ENCODE measurements at places on chromosomes 6 and 20.

GRCh38 chr6:78528926-78529325, 338.4 kb upstream of the IRAK1BP1 start:
- no peak for DNase-seq

DNA sequence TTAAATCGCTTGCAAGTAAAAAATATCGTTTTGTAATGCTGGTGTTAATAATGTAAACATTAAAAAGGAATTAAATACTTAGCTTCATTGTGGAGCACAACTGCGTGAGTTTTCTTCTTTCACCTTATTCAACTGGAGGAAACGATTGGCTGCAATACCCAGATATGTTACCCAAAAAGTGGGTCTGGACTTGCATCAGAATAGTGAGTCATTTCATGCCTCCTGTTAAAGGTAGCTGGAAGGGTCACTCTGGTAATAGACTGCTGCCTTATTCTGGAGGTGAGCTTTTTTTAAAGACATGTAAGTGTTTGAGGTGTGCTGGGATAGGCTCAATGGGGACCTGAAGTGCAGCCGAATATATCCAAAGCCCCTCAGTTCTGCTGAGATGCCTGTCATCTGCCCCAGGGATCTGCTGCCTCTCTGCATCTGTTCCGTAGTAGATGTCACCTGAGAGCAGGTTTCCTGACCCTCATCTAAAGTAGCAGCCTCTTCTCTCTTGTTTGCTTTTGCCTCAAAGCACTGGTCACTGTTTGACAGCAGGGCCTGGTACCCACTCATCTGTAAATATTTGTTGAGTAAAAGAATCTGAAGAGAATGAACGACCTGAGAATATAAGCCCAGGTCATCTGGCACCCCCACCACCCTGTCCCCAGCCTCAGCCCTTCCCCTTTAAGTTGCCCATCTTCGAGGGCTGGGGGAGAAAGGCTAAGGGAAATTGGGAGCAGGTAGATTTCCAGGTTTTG, 5.6 kb upstream of the UQCC2 start:
- no peak for DNase-seq

GRCh38 chr20:49037962-49038387, 8.1 kb upstream of the CSE1L start:
- DNase-seq, result no peak

DNA sequence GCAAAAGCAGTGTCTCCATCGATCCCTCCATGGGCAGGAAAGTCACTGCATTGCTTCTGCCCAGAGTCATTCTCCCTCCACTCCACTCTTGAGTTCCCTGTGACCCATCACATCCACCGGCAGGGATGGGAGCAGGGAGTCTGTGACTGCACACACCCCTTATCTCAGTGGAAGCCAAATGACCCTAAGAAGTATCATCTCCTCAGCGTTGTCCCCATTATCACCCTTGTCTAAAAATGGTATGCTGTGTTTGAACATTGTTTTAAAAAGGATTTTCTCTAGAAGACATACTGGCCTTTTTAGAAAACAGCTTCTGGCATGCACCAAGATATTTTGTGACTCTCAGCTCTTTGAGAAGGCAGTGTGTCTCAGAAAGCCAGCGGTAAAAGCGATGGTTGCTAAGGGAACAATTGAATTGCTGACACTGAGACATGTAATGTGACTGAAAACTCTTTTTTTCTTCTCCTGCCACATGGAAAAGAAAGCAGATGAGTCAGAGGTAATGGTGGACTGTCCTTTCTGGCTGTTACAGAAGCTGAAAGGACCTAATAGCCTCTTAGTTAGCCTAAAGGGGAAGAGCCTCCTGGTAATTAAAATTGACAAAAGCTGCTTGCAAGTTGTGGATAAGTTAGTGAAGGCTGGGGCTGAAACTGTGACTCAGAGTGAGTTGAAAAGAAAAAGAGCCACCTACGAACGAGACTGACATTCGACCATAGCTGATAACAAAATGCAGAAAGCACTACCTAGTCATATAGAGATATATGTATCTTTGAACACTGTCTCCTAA, 120.5 kb downstream of the MAP3K7 start:
- no peak for DNase-seq

DNA sequence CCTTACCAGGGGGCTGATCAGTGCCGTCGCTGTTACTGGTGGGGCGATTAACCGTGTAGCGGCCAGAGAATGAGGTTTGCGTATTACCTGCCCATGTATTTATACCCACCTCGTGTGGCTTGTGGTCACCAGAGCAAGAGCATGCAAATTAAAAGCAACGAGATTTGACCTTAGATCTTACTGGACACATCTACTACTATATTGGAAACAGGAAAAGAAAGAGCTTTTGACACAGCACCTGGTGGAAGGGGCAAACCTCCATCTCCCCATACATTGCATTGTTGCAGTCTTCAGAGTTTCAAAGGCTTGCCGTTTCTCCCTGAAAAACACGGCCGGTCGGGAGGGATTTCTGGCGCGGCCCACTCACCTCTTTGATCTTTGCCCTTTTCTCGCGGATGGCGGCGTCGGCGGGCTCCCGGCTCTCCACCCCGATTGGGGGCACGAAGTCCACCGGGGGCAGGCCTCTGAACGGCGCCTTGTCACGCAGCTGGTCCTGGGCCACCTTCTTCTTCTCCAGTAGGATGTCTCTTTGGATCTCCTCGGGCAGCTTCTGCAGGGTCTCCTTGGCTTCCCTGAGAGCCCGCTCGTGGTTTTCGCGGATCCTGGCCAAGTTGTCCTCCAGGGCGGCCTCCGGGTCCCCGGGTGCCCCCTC, 1.3 kb downstream of the MAN1A1 start:
- peak; percentile 38 for DNase-seq

DNA sequence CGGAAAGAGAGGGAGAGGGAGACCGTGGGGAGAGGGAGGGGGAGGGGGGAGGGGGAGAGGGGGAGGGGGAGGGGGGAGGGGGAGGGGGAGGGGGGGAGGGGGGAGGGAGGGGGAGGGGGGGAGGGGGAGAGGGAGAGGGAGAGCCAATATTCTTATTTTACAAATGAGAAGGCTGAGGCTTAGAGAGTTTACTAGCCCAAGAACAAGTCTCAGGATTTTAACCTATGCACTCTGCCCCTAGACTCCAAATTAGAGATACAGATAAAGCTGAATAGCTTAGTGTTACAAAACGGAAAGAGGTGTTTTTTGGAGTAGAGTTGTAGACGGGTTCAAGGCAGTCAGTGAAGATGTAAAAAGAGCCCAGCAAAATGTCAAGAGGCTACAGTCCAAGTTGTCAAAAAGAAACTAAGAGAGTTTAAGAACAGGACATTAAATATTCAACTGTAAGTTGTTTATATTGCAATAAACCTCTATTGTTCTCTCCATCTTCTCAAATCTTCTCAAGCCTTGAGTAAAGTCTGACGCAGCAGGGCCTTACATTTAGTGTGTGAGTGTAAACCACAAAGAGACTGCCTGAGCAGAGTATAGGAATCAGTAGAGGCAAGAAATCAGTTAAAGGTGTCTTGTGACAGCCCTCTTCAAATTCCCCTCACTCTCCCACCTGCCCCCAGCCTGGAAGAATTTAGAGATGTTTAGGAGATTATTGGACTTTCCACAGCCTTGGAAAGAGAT, 34.9 kb upstream of the AKIRIN2 start:
- no peak for DNase-seq

DNA sequence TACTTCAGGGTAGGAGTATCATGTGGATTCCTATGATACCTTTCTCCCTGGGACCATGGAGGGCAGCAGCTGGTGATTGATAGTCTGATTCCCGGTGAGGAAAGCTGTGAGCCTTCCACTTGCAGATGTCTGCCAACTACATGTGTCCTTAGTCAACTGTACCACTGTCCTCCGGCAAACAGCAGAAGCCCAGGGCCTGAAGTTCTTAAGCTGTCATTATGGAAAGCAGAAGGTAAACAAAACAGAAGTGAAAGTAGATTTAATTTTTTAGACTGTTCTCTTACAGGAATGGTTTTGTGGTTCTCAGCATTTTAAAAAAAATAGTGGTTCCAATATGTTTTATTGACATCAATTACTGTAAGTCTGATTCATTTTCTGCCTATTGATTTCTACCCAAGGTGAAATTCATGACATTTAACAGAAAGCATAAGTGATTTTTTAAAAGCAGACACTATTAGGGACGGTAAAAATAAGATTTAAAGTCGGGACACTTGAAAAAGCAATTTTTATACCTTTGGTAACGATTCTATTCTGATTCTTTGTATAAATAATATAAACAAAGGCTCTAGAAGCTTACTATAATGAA, 36.6 kb downstream of the PTPN1 start:
- no peak for DNase-seq

- peak; percentile 5 for DNase-seq
These were observed 45.8 kb downstream of the AHI1 start for GRCh38 chr6:135451617-135452190.

GRCh38 chr6:128657181-128657580, 136.8 kb upstream of the PTPRK start:
- DNase-seq, result no peak

DNA sequence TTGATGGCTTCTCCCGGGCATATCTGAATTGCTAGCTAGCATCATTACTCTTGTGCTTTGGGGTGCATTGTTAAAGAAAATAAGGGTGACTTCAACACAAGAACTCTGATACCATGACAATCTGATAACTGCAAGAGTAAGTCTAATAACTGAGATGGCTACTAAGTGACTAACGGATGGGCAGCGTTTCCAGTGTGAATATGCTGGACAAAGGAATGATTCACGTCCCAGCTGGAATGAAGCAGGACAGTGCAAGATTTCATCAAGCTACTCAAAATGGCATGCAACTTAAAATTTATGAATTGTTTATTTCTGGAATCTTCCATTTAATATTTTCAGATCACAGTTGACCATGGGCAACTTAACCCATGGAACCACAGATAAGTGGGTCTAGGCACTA, 31.7 kb downstream of the MOXD1 start:
- DNase-seq, result no peak

DNA sequence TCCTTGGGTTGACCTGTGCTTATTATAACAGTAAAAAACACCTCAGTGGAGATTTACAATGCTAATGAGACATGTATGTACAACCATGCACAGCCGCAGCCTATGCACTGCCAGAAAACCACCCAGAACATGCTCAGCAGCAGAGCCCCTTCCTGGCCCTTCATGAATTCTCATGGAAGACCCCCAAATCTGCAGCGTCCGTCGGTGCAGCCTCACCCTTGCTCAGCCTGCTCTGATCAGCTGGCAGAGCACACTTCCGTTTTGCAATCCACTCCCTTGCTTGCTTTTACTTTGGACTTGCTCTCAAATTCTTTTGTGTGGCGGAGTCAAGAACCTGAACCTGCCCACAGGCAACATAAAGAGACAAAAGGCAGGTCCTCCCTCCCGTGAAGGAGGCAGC, 378.2 kb upstream of the SULF2 start:
- no peak for DNase-seq

All from urothelium cell line (cell line).